ENCODE measurements at places on chromosomes 3 and 15. TPM values are rescaled to one million over a fixed set of nuclear protein-coding genes. Genes with fewer than 3 reads are reported as not detected.

GRCh38 chr3:44516230-44516629, 38.8 kb upstream of the ZNF445 start:
- DNase-seq: no peak

Gene POLQ
- polyA plus RNA-seq: 3.7 TPM

DNA sequence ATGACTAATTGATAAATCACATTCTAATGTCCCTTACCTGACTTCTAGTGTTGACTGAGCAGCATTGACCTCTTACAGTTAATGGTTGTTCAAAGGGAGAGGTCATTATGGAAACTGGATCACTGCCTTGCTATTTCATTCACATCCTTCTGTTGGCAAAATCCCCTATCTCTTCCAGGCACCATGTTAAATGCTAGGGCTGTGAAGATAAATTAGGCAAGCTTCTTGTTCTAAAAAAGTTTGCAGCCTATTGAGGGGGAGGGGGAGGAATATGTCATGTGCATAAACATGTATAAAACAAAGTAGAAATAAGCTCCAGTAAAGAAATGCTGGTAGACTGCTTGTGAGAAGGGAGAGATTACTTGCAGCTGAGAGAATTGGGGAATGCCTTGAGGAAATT, 84.8 kb upstream of the MLF1 start:
- DNase-seq: no peak

- no peak for DNase-seq
Measured at GRCh38 chr15:72725446-72725845, 39.4 kb downstream of the BBS4 start.
